ENCODE measurements at places on chromosomes 13 and 19.

GRCh38 chr13:51912511-51913225, 50.9 kb downstream of the CCDC70 start:
- DNase-seq: no peak

DNA sequence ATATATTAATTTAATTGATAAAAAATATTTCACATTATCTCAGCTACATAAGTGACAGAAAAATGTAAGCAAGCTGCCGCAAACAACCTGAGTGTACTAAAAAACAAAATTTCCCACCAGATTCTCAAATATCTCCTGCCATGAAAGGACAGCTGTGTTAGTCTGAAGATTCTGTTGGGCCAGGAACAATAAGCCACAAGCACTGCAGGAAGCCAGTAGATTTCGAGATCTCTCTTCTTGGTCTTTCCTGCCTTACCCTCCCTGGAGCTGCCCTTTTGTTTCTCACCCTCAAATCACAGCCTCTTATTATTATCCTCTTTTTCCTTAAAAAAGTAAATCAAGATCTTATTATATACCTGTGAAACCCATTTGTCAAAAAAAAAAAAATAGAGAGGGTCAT, 165.6 kb downstream of the EFNB2 start:
- DNase-seq: no peak

DNA sequence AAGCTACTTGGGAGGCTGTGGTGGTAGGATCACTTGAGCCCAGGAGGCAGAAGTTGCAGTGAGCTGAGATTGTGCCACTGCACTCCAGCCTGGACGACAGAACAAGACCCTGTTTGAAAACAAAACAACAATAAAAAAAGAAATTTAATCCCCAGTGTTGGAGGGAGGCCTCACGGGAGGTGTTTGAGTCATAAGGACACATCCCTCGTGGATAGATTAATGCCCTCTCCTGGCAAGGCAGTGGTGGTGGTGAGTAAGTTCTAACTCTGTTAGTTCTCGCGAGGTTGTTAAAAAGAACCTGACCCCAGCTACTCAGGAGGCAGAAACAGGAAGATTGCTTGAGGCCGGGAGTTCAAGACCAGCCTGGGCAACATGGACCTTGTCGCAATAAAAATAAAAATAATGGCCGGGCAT, 27.6 kb upstream of the SIN3B start:
- DNase-seq: no peak

DNA sequence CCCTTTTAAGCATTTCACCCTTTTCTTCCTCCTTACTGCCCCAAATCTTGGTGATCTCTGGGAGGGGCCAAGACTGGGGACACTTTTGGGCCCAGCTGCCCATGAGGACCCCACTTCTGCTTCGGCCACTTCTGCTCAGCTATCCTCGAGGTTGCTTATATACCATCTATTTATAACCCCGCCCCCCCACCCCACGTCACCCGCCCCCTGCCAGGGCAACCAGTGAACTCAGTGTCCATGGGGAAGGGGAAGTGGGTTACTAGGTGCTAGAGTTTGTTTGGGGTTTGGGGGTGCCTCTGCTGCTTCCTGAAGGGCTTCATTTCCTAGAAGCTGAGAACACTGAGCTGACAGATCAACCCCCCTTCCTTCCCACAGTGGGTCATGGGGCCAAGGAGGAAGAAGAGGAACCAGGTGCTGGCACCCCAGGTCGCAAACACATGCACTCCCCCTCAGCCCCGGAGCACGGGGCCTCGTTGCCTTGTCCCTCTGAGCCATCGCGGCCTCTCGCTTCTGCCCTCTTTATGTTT, 6.1 kb upstream of the ADGRE5 start:
- no peak for DNase-seq

DNA sequence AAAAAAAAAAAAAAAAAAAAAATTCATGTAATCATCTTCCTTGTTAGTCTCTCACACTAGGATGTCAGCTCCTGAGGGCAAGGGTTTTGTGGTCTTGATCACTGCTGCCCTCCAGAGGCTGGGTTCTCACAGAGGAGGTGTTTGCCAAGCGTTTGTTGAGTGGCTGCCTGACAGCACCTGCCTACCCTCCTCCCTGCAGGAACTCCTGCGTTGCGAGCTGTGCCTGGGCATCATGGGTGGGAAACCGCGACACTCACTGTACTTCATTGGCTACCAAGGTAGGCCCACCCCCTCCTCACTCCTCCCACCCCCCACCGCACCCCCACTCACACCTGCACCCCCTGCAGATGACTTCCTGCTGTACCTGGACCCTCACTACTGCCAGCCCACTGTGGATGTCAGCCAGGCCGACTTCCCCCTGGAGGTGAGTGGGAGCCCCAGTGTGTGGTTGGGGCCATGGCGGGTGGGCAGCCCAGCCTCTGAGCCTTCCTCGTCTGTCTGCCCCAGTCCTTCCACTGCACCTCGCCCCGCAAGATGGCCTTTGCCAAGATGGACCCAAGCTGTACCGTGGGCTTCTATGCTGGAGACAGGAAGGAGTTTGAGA, 8.1 kb downstream of the ATG4D start:
- DNase-seq: no peak

DNA sequence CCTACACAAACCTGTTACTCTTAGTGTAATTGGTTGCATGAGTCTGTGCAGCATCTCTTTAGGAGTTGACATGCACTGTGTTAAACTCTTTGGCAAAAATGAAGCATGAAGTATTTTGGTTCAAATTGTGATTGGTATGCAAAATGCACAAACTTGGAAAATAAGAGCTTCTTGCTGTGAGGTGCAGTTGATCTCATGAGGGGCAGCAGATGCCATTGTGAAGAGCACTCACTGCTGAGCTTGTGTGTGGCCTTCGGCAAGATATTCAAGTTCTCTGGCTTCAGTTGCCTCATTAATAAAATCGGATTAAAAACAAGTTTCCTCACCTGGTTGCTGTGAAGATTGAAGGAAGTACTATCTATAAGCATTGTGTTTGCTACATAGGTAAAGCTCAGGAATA, 142.3 kb downstream of the KATNAL1 start:
- DNase-seq: no peak

Data from DMS79 treated with DMSO at 0.1 percent for 48 hours (cell line).